ENCODE measurements at places on chromosomes 16 and 17.
A peak's percentile ranks its signal among the peaks of the same experiment; 100 is the strongest.

- no peak for DNase-seq
Observed at GRCh38 chr17:42179911-42180410, 981 bp downstream of the KCNH4 start.

DNA sequence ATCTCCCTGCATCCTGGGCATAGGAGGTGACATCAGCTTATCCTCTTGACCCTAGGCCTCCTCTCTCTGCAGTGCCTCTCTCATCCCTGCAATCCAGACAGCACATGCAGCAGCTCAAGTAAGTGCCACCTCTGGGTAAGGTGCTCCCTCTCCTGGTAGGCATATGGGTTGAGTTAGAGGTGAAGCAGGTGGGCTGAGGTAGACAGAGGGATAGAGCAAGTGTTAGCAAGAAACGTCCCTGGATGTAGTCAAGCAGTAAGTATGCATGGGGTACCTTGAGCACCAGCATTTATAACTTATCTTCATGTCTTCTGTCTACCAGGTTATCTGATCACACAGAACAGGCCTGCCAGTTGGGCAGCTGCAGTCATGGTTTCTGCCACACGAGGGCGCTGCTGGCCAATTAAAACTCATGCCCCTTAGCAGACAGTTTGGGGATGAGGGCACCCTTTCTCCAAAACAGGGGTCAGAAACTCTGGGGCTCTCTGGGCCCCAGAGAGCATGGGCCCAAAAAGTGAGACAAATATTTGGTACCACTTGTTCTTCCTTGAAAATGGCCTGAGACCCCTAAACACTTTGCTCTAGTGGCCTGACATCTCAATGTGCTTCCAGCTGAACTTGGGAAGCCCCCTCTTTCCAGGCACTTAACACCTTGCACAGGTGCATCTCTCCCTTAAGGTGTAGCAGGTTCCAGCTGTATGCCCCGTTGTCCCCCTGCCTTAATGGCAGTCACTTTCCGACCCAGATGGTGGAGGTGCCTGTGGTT lies 59.8 kb downstream of the NEUROD2 start:
- DNase-seq, result peak; percentile 13

DNA sequence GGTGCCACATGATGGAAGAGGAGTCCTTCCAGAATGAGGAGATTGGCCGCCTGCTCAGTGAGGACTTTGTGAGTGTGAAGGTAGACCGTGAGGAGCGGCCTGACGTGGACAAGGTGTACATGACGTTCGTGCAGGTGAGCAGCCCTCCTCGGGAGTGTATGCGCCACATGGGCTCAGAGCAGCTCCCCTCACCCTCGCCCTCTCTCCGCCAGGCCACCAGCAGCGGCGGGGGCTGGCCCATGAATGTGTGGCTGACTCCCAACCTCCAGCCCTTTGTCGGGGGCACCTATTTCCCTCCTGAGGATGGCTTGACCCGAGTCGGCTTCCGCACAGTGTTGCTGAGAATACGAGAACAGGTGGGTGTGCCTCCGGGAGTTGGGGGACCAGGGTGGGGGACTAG lies 1.9 kb downstream of the SPATA20 start:
- no peak for DNase-seq

- DNase-seq, result no peak
Observed at GRCh38 chr17:80860101-80860671, 131.5 kb upstream of the CHMP6 start.

DNA sequence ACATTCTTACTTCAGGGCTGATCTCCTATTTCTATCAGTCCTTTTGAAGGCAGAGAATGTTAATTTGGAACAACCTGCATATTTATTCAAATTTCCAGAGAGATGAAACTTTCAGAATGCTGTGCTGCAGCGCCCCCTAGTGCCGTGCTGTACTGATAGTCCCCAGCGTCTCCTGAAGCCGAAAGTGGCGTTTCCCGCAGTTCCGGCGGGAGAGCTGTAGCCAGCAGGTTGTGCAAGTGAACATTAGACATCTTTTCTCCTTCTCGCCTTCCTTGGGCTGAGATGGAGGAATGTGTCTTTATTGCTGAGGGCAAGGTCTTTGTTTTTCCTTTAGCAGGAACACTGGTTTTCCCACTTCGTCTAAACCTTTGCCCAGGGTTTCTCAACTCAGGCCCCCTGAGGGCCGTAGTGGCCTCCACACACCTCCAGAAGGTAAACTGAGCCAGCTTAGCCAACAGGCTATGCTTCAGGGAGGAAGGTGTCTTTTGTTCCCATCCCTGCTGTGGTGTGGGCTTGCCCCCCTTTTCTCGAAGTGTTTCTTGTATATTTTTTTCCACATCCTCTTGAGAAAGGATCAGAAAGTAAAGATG lies 26.4 kb downstream of the USP10 start:
- peak; percentile 77 for DNase-seq

DNA sequence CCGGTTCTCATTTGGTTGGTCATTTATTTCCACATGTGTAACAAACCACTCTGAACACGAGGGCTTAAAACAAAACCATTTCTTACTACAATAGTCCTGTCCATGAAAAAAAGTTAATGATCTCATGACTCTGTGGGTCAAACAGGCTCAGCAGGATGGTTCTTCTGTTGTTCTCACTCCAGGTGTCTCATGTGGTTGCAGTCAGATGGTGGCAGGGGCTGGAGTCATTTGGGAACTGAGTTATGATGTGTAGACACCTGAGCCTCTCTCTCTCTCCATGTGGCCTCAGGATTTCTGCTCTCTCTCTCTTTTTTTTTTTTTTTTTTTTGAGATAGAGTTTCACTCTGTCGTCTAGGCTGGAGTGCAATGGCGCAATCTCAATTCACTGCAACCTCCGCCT lies 55.4 kb downstream of the RTN4RL1 start:
- no peak for DNase-seq

DNA sequence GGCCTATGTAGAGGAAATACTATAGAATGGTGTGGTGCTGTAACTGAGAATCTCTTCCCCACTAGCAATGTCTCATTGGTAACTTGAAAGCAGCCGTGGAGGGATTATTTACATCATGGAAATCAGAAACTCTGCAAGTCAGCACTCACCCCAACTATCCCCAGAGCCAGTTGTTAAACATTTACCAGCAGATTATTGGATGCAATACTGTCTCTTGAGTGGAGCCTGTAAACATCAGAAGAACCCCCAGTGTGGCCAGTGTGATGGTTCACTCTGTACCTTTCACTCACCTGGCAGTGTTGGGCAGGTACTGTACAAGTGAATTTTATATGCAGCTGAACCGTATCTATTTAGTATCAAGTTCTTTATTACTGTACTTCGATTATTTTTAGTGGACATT lies 299.8 kb upstream of the SALL1 start:
- DNase-seq, result no peak

DNA sequence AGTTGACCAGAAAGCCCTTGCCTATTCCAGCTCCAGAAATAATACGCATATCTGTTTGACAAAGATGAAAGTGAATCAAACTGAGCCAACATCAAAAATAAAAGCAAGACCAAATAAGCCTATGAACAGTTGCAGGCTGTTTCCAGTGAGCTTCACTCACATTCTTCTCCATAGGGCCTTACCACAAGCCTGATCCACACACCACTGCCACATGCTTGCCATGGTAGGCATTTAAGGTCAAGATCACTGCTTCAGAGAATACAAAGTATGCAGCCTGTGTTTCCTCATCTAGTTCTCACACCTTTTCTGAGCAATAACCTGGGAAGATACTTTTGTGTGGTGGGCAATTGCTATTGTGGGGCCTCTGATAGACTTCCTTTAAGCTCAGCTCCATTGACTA lies 1060.2 kb downstream of the CDH11 start:
- no peak for DNase-seq

DNA sequence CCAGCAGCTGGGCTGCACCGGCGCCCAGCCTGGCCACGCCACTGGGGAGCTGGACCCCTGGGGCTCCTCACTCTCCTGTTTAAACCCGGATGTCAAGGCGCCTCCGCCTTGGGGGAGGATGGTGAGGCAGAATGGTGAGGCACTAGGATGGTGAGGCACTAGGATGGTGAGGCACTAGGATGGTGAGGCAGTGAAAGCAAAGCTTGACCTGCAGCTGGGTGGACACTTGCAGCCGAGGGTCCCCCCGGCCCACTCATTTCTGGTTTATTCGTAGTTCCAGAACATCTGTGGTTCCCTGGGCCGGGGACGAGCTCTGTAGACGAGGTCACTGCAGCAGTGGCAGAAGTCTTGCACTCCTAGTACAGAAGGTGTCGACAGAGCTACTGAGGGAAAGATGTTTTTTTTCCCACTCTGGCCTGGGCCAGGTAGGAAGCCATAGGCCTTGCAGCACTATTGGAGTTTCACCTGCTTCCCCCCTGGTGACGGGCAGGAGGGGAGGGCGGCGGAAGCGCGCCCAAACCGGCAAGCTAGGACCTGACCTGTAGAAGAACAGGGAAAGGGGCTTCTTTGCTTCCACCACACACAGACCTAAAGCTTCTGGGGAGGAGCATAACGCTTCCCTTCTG lies 1.1 kb upstream of the HNF1B start:
- no peak for DNase-seq

DNA sequence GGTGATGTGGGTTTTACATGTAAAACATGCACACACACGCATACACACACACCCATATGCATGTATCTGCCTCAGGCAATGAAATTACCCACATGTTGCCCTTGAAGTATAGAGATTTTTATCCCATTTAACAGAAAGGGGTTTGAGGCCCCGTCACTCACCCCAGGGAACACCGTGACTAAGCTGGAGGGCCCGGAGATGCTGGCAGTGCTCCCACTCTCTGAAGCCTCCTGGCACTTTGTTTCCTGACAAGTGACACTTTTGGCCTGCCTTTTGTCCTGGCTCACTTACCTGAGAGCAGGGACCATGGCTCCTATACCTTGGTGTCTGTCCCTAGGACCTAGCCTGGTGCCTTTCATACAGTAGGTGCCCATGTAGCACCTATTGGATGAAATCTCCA lies 50.0 kb upstream of the TNRC6C start:
- DNase-seq, result no peak

- DNase-seq, result no peak
Observed at GRCh38 chr17:1420163-1420562, 20.1 kb upstream of the YWHAE start.

DNA sequence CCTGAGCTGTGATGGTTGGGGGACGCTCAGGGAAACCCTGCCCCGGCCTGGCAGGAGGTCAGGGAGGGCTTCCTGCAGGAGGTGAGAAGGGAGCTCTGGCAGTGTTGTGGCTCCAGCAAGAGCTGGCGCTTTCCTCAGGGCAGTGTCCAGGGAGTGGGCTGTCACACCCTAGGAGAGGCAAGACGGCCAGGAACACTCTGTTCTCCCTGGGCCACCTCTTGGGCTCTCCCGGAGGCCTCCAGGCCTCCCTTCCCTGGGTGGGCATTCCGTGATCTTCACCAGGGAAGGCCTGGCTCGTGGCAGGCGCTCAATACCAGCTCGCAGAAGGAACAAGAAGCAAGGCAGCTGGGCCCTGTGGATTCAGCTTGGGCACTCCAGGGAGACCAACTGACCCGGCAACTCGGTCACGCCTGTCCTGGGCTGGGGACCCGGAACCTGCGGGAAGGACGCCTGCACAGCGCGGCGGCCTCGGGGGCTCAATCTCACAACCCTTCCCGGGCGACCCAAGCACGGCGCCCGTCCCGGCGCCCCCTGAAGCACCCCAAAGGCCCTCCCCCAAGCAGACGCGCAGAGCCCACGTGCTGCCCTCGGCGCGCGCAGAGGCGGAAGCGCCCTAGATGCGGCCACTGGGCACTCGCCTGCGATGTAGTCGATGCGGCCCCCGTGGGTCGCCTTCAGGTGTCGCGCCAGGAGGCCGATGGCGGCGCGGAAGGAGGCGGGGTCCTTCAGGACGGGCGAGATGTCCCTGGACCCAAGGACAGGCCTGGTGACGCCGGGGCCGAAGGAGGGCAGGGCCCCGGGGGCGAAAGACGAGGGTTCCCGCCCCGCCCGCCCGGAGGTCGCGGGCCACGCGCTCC lies 588 bp downstream of the APRT start:
- peak; percentile 74 for DNase-seq

GRCh38 chr16:28321700-28322411 lies 29.5 kb downstream of the SBK1 start:
- no peak for DNase-seq

DNA sequence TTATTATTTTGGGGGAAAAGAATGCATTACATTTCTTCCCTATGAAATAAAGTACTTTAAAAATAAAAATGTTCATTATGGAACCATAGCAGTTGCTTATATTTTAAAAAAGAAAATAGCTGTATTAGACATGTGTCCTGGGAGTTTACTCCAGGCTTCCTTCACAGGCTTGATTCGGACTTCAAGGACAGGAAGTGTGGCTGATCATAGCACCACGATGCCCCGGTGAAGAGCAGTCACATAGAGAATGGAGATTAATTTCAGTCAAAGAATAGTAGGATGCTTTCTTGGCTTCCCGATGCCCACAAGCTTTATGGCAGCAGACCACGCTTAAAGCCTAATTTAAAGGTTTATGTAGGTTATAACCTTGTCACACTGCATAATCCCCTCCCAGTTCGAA lies 125.1 kb downstream of the NPIPB5 start:
- no peak for DNase-seq

DNA sequence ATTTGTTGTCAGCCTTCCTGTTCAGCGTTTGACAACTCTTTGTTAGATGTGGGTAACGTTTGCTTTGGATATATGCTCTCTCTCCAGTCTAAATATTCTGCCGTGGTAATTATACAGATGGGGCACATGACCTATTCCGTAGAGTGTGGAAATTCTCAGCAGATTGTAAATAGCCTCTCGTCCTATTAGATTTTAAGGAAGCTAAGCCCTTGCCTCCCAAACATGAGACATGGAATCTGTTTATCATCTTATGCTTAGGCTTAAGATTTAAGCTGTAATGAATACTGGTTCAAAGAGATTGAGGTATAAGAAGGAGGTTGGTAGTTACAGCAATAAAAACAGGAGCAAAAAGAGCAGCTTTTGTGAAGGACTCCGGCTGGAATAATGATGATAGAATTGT lies 87.4 kb downstream of the RBFOX1 start:
- DNase-seq, result no peak

GRCh38 chr17:16269658-16270057 lies 52.6 kb downstream of the PIGL start:
- DNase-seq, result peak; percentile 18

DNA sequence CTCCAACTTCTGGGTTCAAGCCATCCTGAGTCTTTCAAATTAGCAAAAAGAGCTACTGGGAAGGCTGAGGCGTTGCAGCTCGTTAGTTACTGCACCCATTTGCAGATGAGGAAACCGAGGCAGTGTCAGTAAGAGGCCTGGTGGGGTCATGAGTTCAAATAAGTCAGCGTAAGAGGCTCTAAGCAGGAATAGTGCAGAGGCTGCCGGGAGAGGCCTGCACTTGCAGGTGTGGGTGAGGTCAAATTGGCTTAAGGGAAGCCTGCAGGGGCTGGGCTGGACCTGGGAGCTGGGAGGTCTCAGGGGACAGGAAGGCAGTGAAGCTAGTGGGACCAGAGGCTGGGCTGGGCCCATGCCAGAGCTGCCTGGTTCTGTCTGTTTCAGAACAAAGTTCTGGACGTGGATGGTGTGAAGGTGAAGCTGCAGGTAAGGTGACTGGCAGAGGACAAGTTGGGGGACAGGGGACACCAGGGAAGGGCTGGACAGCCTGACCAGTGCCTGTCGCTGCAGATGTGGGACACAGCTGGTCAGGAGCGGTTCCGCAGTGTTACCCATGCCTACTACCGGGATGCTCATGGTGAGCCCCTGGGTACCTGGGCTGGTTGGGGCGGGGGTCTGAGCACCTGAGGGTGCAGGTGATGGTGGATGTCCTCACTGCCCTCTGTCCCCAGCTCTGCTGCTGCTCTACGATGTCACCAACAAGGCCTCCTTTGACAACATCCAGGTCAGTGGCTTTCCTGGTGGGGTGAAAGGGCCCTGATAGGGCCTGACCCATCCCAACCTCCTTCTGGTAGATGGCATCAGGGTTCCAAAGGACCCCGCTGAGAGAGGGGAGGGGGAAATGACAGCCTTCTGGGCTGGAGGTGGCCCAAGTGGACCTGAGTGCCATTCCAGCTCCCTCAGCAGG lies 3.0 kb downstream of the RAB26 start:
- peak; percentile 41 for DNase-seq

- peak; percentile 70 for DNase-seq
Observed at GRCh38 chr17:76791053-76791980, 53.4 kb downstream of the MFSD11 start.

Measured in MV-4-11 (cell line).